ENCODE measurements at places on chromosomes 5 and 9.

DNA sequence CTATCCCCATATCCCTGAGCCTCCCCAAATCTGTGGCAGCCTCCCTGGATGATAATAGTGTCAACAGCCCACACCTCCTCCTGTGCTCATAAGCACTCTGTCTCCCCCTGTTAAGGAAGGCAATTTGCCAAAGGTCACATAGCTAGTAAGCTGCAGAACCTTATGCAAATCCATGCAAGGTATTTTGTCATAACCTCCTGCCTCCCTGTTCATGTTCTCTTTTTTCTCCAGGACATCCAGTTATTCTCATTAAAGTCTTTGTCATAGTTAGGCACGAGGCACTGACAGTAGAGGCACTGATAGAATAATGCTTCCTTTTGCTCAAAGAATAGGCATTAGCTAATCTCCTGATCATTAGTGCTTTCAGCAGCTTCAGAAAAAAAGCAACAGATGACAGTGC, 10.2 kb upstream of the AUH start:
- DNase-seq: no peak

- no peak for DNase-seq
These were observed 57.2 kb upstream of the GHR start for GRCh38 chr5:42366051-42366450.

GRCh38 chr9:12318732-12319685, 374.2 kb upstream of the TYRP1 start:
- no peak for DNase-seq

DNA sequence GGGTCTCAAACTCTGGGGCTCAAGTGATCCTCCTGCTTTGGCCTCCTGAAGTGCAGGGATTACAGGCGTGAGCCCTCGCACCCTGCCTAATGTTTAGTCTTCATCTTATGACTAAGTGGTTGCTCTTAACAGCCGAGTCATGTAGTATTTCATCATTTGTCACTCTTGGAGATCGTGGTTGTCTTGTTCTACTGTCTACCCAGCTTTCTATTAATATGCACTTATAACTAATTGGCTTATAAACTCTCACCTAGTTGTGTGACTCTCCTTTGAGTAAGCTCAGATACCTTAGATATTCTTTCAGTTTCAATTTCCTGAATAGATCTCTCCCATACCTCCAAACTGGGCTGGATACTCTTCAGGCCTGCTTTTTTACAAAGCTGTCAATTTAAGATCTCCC, 19.9 kb downstream of the SLC44A1 start:
- no peak for DNase-seq

DNA sequence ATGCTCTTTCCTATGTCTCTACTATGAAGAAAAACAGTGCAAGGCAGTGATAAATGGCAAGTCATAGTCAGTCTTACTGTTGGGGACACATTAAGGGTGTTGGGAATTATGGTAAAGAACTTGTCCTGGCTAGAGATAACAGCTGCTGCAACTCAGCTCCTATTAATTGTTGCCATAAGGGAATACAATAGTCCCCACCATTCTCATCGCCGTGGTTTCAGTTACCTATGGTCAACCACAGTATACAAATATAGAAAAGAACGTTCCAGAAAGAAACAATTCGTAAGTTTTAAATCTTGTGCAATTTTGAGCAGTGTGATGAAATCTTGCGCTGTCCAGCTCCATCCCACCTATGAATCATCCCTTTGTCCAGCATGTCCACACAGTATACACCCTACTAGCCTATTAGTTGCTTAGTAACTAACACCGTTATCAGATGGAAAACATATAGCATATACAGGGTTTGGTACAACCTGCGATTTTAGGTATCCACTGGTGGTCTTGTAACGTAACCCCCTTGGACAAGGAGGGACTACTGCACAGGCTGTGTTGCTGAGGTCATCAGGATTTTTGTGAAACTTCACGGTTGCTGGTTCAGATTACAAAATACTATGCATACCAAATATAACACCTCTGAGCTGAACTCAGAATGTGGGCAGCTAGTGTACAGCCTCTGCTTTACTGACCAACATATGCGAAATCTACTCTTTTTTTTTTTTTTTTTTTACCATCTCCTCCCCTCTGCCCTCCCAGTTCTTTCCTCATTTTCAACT, 53.5 kb downstream of the ZFR start:
- no peak for DNase-seq

DNA sequence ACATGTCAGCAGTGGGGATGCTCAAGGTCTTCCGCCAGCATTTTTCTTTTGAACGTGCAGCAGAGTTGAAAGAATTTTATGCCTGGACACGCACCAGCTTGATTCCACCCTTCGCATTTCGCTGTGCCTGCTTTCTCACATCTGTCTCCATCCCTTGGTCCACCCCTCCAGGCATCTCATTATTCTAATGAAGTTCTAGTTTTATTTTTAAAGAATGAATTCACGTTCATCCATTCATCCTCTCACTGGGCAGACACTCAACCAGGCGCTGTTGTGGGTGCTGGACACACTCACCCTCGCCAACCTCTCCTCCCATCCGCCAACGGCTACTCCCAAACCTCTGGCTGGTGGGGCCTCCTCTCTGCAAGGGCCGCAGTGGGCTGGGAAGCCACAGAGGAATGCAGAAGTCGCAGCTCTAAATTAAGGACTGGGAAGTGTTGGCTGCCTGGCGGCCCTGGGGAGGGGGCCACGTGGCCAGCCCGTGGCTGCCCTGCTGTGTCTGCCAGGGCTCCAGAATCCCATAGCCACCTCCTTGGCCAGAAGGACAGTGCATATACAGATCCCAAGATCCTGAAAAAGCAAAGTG, 6.7 kb downstream of the SUSD3 start:
- DNase-seq: no peak

DNA sequence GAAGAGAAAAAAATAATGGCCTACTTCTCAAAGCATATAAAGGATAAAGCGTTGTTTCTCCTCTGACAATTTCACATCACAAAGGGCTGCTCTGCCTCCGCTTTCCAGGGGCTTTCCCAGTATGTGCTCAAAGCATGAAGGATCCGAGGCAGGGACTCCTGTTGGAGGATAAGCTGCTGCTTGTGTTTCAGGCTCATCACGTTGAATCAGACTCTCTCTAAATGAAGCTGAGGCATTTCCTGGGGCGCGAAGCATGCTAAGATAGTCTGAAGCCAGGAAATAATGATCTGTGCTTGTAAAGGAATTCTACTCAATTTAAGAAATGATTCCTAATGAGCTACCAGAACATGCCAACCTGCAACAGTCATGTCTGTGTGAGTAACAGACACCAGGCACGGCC, 97.5 kb downstream of the MARCHF11 start:
- DNase-seq: no peak
